ENCODE measurements at places on chromosomes 12 and 14.

DNA sequence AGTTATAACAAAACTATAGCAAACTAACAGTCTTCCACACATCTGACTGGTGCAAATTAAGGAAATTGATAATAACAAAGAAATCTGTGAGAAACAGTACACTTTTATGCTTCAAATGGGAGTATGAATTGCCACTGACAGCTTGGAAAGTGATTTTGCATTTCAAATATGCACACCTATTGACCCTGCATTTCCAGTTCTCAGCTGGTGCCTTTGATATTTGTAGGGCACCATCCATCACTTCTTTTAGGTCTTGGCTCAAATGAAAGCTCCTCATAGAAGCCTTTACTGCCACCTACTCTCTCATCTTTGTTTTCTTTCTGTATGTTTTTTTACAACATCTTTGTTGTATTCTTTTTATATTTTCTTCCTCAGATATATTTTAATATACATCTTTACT, 125.1 kb downstream of the ST8SIA1 start:
- DNase-seq: no peak

DNA sequence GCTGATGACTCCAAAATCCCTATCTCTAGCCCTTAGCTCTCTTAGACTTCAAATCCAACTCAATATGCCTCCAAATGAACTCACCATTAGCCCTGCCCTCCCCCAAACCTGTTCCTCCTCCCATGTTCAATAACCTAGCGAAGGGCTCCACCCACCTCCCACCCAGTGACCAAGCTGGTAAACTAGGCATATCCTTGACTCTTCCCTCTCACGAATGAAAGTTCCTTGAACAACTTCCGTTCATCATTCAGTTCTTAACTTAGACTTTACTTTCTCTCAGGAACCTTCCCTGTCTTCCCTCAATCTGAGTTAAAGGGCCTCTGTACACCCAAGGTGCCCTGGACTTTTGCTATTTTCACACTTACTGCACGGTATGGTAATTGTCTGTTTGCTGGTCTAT, 1.9 kb upstream of the KLHDC1 start:
- no peak for DNase-seq

DNA sequence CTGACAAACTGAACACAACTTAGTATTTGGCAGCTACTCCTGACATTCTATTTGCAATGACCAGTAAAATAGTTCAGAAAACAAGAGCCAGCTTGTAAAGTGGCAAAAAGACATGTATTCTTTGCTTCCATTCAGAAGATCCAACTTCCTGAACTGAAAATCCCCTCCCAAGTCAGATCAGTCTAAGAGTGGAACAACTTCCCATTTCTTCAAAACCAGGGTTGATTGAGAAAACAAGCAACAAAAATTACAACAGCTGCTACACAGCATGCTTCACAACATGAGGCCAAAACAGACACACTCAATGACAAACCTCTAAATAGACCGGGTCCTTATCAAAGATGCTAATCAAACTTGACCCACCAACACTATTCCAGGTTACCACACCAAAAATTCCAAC, 40.3 kb downstream of the CIT start:
- DNase-seq: no peak

- DNase-seq: no peak
These were observed 6.6 kb downstream of the LHX5 start for GRCh38 chr12:113464852-113465719.

DNA sequence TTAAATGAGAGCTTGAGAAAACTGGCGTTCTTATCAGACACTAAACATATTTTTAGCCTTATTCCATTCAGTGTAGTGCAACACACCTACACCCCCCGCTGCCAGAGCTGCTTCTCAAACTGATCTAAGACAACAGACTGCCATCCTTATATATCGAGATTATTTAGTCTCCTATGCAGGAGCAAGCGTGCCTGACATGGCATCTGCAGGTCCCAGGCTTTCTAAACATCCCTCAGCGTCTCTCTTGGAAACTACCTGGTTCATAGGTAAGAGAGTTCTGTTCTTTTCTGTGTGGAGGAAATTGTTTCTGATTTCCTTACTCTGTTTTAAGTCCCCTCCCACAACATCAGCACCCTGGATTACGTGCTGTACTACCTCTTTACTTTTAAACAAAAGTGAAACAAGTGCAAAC, 117.1 kb upstream of the PTPRB start:
- DNase-seq: no peak

- peak; percentile 62 for DNase-seq
These were observed 3.2 kb downstream of the MSI1 start for GRCh38 chr12:120365675-120366340.

DNA sequence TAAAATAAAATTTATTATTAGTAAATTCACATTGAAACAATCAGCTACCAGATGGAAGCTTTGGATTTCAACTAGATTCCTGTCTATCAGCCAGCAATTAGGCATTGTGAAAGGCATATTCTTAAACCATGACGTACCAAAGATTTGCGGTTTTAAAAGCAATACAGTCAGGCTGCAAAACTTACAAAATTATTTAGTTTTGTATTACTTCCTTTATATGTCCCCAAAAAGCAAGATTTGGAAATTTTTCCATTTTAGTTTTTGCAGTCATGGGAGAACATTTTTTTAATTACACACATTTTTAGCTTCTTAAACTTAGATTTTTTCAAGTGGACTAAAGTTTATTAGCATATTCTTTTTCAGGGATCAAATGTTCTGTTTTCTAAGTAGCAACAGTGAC, 225.0 kb upstream of the KITLG start:
- DNase-seq: no peak

GRCh38 chr12:1369938-1370500, 224.4 kb downstream of the FBXL14 start:
- DNase-seq: no peak

GRCh38 chr12:130016194-130016593, 112.4 kb upstream of the TMEM132D start:
- DNase-seq: no peak

- DNase-seq: no peak
These were observed 227.1 kb downstream of the CEP128 start for GRCh38 chr14:80714474-80714873.

DNA sequence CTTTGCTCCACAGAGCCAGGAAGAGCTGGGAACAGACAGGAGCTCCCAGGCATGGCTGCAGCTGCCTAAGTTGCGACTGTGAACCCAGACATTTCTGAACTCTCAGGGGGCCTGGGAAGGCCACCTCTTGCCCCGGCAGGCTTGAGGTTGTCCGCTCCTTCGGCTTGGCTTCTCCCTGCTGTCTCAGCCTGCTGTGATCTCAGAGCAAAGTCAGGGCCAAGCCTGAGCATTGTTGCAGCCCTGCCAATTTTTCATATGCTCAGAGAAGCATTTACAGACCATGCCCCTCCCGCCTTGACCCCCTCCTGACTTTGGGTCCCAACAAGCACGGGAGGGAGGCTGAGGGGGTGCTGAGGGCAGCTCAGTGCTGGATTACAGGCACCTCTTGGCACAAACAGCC, 1439.1 kb upstream of the FLRT2 start:
- DNase-seq: no peak

DNA sequence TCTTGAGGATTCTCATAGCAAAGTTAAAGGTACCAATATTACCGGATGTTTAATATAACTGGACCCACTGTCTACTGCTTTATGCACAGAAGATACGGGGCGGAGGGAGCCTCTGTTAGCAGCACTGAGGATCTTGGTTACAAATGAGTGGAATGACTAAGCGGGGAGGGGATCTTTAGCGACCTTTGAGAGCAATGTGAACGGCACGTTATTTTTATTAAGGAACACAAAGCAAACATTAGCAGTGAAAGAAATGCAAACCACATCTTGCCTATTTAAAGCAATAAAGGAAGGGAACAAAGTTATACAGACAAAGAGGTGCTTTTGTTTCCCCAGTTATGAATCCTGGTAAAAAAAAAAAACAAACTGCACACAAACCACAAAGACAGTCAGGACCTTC, 27.1 kb upstream of the PRMT8 start:
- DNase-seq: peak; percentile 28

DNA sequence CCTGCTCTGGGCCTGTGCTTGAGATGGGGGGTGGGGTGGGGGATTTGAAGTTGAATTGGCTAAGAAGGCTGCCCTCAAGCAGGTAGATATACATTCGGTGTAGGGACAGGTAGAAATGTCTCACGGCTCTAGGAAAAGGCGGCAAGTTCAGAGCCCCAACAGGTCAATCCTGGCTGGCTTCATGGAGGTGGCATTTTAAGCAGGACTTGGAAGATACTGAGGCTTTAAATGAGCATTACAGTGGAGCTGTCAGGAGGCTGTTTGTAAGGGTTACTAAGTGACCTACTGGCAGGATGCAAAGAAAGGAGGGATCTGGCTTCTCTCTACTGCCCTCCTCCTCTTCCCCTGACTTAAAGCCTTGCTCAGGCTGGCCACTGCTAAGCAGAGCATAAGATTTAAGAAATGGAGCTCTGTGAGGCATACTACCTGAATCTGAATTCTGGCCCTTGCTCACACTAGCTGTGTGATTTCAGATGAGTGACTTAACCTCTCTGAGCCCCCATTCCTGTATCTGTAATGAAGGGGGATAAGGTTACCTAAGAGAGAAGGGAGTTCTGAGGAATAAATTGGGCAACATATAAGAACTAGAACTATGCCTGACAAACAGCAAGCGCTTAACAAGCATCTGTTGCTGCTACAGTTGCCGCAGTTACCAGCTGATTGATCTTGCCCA, 61.6 kb downstream of the SLC24A4 start:
- no peak for DNase-seq

- no peak for DNase-seq
These were observed 115.7 kb upstream of the FUT8 start for GRCh38 chr14:65296876-65297275.

GRCh38 chr14:77076113-77076631, 21.9 kb upstream of the CIPC start:
- peak; percentile 67 for DNase-seq

DNA sequence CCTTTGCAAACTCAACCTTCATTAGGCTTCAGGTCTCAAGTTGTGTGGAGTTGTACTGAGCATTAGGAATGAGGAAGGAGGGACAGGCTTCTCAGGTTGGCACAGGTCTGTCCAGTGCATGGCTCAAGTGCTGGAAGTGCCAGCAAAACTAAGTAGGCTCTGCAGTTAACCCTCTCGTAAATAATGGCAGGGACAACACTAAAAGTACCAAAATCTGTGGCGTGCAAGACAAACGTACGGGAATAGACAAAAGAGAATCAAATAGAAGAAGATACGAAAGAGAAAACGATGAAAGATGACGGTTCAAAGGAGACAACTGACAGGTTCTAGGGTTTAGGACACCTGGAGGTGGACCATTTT, 612 bp downstream of the TRAPPC6B start:
- DNase-seq: no peak

- no peak for DNase-seq
These were observed 703.9 kb downstream of the FSCB start for GRCh38 chr14:43803076-43803689.

DNA sequence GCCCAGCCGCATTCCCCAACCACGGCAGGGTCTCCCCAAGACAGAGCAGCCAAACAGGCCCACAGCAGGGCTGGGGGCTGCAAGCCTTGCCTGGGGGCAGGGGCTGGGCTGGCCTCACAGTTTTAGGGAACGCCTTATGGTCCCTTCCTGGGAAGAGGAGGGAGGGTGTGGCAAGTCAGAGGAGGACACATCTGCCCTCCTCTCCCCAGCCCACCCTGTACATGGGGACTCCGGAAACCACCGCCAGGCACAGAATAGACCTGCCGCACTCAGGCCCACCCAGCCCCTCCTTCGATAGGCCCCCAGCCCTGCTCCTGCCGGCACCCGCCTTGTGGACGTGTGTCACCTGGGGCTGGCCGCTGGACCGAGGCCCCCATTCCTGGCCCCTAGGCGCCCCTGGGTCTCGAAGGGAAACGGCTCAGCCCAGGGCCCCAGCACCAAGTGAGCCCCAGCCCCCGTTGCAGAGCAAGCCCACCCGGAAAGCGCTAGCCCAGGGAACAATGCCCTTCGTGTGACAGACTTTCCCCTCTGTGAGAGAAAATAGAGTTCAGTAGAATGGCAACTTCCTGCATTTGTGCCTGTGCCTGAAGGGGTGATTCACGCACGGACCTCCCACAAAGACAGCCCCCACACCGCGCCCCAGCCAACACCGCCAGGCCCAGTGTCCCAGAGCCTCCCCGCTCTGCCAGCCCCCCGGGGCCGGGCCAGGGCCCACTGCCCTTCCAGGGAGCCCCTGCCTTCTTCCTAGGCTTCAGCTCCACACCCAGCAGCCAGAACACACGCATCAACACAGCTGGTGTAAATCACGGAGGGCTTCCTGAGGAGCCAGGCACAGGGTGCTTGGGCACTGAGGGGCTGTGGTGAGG, 12.0 kb upstream of the NUDT14 start:
- DNase-seq: no peak

DNA sequence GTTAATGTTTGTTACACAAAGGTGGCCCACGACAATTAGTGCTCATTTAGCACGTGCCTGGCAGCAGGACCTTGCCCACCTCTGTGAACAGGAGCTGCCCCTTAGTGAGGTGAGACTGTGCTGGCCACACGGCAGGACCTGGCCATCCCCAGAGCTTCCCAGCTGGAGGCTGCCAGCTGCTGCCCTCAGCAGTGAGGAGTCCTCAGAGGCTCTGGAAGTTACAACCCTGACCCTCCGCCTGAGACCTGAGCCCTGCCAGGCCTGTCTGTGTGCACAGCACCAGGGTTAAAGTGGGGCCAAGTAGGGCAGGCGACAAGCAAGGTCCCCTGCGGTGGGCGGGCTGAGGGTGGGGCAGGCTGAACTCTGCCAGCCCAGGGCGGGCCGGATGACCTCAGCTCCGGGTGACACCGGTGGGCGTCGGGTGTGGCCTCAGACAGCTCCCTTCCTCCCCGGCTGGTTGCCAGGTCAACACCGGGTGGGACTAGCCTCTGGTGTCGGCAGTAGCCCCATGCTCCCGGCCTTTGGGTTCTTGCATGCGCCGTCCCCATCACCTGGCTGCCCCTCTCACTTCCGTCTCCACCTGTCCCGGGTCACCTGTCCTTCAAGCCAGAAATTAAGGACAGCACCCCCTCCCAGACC, 9.2 kb upstream of the LBHD2 start:
- peak; percentile 75 for DNase-seq

DNA sequence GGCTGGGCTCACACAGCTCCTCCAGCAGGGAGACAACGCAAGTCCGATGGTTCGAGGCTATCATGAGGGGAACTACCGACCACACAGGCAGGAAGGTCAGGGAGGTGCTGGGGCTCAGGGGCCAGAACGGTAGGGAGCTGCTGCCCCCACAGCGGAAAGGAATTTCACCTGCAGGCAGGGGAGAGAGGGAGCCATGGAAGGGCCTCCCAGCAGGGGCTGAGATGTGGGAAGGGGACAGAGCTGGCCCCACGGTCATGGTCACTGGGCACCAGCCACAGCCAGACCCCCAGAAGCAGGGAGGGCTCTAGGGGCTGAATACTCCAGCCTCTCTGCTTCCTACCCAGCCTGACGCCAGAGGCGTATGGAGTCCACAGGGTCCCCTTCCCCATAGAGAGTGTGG, 103.1 kb downstream of the SCARB1 start:
- DNase-seq: no peak

DNA sequence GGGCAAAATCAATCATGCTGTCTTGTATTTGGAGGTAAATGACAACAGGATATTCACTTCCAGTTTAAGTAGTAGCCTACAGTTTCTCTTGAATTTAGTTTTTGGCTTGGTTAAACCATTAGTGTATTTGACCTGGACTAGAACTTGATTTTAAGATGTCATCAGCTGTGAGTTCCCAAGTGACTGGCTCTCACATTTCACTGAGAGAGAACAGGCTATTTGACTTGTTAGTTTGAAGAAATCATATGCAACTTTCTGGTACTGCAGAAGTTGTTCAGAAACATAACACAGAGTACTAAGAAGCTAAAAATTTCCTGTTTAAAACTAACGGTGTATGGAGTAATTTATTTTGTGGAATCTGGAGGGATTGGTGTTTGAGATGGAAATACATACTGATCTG, 22.3 kb downstream of the MNAT1 start:
- DNase-seq: no peak

All from hepatocyte (in vitro differentiated cells).